ENCODE measurements at places on chromosomes 2 and 18.

- DNase-seq: no peak
Observed at GRCh38 chr2:149908726-149909683, 321.4 kb upstream of the MMADHC start.

- DNase-seq: no peak
Observed at GRCh38 chr2:105490204-105490603, 91.4 kb upstream of the FHL2 start.

DNA sequence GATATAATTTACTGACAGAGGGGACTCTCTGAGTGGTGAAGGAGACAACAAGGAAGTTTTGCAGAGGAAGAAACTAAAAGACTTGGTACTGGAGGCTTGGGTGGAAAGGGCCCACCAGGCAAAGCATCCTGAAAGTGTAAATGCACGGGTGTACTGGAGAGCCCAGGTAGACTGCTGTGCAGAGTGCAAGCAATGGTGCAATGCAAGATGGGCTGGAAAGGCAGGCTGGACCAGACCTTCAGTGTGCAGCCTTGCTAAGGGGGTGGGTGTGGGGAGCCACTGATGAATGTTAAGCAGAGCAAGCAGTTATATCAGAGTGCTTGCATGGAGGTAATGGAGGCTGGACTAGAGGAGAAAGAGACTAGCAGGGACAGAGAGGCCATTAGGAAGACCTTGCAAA lies 10.7 kb downstream of the C2orf74 start:
- no peak for DNase-seq

DNA sequence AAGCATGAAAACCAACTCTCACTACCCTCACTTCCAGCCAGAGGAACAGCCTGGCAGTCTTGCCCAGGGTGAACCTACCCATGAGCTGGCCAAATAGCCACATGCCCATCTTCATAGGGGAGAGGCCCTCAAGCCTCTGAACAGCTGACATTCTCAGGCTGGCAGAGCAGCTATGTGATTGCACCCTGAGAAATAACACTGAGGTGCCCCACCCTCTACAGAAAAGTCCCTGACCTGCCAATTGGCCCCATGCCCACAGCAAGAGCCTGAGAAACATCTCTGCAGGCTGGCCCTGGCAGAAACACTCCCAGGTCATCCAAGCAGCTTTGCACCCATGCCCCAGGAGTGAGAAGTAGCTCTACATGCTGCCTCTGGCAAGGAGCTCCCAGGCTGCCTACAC lies 127.4 kb upstream of the OTX1 start:
- no peak for DNase-seq

DNA sequence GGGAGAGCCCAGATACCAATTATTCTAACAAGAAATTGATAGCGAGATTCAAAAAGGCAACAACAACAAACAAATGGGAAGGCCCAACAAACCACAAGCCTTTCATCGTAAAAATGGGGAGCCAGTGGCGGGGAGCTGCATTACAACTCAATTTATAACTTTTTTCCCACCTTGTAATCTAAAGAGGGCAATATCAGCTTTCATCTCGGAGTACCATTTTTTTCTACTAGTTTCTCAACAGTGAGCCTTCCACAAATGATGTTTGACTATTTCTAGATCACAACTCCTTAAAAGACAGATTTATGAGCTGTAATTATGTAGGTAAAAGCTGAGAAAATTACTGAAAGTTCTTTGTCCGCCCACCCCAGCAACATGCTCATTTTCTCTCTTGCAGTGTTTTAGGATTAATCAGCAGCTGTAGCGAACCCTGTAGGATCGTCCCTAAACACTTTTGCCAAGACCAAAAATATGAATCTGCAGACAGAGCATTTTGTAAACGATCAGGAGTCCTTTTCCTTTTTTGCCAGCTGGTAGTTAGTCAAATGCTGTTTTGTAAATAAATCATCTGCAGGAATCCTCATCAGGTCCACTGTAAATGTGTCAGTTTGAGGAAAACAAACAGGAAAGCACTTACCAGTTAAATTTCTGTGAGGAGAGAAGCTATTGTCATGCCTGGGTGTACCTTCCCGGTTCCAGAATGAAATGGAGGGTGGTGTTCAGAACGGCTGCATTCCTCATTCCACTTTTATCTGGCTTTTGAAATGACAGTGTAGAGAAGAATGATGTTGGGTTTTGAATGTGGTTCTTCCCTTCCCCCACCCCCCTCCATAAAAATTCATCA lies 53.2 kb downstream of the EEF1B2 start:
- DNase-seq: no peak

GRCh38 chr2:37244017-37244416 lies 12.6 kb downstream of the NDUFAF7 start:
- no peak for DNase-seq

DNA sequence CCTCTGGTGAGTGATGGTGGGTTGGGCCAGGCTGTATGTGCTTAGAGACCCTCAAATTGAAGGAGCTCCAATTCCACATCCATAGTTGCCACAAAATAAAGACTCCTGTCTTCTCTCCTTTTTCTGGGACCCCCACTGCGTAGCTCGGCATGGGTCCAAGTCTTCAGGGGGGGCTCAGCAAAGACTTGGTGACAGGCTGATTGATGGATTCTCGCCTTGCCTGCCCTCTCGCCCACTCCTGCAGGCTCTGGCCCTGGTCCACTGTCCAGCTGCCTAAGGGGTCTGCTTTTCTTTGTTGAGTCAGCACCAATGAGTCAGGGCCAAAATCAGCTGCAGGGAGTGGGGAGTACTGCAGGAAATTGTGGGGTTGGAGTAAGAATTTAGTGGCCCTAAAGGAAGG lies 21.5 kb downstream of the RPL37A start:
- no peak for DNase-seq

GRCh38 chr2:229388731-229389130 lies 117.6 kb upstream of the PID1 start:
- DNase-seq: no peak

DNA sequence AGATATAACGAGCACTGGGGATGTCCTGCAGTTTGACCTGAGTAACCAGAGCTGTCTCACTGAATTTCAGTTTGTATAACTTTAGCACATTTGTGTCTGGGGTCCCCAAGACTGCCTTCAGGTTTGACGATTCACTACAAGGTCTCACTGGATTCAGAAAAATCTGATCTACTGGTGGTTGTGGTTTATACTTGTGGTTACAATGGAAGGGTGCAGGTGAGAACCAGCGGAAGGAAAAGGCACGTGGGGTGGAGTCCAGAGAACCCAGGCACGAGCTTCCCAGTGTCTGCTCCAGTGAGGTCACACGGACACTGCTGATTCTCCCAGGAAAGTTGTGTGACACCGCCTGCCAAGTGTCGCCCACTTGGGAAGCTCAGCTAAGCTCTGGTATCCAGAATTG lies 126.0 kb downstream of the ZNF236 start:
- peak; percentile 16 for DNase-seq

GRCh38 chr2:31598694-31599093 lies 18.0 kb upstream of the SRD5A2 start:
- DNase-seq: no peak

DNA sequence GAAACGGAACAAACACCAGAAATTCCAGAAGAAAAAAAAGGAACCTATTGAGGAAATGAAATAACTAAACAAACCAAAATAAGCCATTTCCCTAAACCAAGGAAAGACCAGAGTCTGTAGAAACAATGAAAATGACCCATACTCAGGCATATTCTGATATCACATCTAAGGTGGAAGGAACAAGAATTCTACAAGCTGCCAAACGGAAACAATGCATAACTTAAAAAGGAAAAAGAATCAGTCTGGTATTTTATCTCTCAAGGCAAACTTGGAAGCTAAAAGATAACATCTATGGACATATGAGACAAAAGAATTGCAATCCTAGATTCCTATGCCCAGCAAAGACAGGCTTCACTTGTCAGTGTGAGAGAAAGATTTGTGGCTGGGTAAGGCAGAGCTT lies 326.2 kb downstream of the PDE11A start:
- DNase-seq: no peak

DNA sequence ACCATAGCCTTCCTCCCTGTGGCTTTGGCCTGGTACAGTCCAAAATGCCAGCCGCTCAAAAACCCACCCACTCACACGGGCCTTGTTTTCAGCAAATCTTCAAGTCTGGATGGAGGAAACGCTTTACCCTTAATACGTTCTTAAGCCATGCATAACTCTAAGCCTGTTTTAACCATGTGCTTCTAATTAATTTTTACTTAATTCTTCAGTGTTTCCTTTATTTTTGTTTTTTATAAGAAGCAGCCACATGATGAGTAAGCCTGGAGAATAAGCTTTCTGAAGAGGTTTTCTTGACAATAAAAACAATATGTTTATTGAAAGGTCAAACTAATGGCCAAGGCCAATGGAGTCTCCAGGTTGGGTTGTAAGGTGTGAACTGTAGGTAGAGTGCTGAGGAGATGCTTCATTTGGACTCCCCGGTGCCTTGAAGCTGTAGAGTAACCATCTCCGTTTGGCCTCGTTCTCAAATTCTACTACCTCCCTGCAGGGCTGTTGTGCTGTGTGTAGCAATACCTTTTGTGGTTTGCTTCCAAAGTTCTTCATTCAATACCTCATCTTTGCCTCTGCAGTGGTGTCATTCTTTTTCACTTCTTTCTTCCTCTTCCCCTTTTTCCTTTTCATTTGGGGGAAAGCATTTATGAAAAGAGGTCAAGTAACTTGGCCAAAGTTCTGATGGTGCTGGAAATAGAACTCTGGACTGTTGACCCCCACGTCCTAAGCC lies 113.7 kb downstream of the PRKCE start:
- no peak for DNase-seq

DNA sequence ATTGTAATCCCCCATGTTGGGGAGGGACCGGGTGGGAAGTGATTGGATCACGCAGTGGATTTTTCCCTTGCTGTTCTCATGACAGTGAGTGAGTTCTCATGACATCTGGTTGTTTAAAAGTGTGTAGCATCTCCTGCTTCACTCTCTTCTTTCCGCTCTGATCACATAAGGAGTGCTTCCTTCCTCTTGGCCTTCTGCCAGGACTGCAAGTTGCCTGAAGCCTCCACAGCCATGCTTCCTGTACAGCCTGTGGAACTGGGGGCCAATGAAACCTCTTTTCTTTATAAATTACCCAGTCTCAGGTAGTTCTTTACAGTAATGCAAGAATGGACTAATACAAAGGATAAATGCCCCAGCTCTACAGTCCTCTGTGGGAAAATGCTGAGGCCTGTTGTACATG lies 437.5 kb upstream of the NXPH2 start:
- DNase-seq: no peak

- DNase-seq: no peak
Observed at GRCh38 chr2:237126519-237127174, 41.0 kb downstream of the COPS8 start.

DNA sequence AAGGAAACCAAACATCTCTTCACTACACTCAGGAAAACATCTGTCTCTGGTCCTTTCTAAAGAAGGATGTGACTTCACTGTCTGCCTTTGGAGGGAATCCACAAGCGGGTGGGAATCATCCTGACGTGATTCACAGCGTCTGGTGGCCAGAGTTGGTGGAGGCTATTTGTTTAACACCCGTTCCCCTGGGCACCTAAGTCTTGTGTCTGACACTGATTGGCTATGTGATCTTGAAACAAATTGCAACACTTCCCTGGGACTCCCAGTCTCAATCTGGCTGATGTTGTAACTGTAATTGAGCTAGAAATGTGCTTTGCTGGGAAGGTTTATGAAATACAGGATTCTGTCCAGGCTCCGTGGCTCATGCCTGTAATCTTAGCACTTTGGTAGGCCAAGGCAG lies 28.8 kb upstream of the SIX3 start:
- DNase-seq: no peak

GRCh38 chr18:46899274-46899948 lies 17.9 kb downstream of the PIAS2 start:
- DNase-seq: no peak

GRCh38 chr2:185202945-185203528 lies 535.6 kb upstream of the FSIP2 start:
- DNase-seq: no peak

- no peak for DNase-seq
Observed at GRCh38 chr2:120432293-120432975, 86.5 kb downstream of the INHBB start.

DNA sequence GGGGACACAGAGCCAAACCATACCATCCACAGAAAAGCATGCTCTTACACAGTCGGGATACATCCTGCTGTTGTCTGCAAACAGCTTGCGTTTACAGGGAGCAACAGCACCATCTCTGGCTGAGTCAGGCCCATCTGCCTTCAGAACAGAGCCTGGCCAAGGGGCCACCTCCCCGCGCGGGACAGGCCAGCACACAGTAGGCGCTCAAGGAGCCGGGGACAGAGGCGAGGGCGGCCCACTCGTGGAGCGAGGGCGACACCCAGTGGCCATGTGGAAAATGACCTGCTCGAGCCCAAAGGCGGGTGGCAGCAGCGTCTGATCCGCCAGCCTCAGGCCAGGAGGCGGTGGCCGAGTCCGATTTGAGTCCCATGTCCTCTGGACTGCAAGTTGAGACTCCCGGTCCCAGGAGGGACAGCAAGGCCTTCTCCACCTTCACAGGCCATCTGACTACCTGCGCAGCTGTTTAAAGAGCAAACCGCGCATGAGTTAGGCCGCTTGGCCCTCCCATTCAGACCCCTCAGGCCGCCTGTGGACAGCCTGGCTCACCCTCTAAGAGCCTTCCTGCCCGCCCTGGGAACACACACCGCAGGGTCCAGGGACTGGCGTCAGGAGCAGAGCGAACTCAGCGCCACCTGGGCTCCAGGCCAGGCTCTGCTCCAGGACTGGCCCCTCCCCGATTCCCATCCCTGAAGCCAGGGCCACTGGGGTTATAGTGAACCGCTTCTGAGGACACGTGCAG lies 38.3 kb downstream of the TTC32 start:
- peak; percentile 68 for DNase-seq

DNA sequence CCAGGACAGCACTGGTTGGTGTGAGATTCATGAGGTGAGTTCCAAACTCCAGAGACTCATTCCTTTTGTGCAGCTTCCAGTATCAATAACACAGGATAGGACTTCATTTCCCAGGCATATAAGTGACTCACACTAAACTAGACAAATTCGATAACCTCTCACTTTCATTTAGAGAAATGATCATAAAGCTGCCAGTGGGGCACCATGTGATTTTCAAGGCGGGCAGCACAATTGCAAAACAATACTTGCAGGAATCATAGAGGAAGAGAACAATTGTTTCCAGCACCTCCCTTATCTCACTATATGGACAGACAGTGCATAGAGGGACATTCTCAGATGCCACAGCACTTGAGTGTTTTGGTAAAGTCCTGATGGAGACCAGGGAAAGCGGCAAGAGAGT lies 31.3 kb upstream of the DNAH7 start:
- DNase-seq: no peak

- no peak for DNase-seq
Observed at GRCh38 chr2:120765678-120766469, 30.2 kb downstream of the GLI2 start.

DNA sequence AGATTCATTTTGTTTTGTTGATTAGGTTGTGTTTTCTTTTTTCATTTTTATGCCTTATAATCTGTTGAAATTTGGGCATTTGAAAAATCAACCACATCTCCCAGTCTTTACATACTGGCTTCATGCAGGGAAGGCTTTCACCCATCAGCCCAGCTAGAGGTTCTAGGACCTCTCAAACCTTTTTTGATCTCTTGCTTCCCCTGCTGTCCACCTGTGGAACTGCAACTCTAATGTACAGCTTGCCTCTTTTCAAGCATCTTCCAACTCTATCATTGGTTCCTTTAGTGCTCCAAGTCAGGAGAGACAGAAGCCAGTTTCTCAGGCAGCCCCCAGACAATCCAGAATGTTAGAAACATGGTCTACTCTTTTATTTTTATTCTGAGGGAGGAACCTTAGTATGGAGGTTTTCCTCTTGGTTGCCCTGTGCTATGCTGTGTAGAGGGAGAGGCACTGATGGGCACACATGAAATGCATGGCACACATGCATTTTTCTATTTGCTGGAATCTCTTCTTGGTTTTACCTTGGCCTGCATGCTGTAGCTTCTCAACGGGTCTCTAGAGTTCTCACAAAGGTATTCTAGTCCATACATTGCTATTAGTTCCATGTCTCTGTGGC lies 107.2 kb upstream of the L3MBTL4 start:
- DNase-seq: no peak

- no peak for DNase-seq
Observed at GRCh38 chr18:54052259-54052658, 172.2 kb downstream of the MBD2 start.

All from CD4-positive, alpha-beta T cell treated with Interleukin-1 beta for 1 hour (primary cell).